ENCODE measurements at places on chromosomes 2 and 18.

DNA sequence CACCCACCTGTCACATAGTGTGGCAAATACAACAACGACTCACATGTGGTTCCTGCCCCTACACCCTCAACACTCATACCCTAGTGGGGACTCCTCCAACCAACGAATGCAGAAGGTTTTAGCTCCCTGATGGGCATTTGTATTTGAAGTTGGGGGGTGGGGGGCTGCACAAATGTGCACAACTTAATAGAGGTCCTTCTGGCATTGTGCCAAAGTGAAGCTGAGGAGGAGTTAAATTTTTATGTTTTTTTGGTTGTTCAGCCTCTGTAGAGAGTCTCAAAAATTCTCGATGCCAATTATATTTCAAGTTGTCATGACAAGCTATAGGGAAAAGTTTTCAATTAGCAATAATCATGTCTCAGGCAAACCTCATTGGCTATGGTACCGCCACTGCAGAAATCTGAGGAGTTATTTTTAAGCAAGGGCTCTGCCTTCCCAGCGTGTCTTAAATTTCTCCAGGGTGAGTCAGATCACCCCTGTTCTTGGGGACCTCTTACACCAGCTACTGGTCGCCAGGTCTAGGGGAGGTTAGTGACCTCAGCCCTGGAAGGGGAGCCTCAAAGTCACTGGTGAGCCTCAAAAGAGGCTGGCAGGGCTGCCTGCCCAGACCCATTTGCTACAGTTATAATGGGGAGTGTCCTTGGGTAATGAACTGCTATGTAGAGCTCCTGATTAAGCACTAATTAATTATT, 102.7 kb upstream of the TAF1B start:
- DNase-seq: no peak

- DNase-seq: no peak
Measured at GRCh38 chr18:48048251-48048650, 117.8 kb upstream of the SMAD2 start.

DNA sequence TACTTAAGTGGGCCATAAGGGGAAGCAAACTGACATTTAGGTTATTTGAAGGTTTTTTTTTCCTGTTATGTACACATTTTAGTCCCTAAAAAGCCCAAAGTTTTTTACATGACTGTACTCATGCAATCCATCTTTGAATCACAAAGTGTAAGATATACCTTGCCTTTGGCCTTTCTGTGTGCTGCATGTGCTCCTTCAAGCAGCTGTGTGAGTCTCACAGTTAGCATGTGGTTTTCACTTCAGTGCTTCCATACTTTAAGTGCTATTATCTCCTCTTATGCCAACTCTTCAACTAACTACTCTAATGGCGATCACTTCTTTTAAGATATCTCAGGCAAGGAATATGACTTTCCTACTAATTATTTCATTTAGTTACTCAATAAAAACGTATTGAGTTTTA, 597.1 kb upstream of the ACVR2A start:
- no peak for DNase-seq

DNA sequence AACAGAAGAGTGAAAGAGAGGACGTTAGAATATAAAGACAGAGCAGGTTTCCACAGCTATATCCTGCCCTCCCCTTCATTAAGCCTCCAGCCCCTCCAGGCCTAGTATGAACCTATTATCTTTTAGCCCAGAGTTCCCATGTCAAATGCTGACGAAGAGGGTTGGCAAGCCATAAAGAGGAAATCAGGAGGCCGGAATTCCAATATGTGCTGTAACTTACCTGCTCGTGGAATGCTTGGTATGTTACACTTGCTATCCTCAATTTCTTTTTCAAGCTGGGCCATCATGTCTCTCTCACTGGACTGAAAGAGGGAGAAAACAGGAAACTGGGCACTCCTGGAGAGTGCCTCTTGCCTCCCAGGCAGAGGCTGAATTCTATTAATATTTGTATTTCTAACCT, 264.1 kb downstream of the TRIB2 start:
- no peak for DNase-seq

DNA sequence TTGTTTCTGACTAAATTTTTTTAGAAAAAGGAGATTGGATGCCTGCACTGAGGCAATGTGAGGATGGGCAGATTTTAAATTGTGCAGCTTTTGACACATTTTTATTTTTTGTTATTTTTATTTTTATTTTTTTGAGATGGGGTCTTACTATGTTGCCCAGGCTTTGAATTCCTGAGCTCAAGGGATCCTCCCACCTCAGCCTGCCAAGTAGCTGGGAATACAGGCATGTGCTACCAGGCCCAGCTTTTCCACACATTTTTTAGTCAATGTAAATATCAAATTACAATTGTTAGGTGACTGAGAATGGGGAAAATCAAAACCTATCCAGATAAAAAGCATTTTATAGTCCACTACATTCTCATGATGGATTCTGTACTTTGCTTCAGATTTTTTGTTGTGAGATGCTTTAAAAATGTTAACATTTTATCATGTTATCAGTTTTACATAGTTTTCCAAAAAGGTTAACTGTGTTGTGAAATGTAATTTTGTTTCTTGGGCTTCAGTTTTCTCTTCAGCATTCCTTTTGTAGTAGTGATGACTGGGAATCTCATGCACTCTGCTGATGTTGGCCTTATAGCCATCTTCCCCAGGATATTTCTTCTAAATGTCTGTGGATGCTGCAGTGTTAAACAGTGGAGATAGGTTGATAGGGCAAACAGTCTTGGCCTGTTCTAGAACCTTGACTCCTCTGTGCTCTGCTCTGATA, 41.4 kb downstream of the PKP4 start:
- DNase-seq: no peak

GRCh38 chr18:8794156-8794933, 89.0 kb downstream of the MTCL1 start:
- DNase-seq: no peak

DNA sequence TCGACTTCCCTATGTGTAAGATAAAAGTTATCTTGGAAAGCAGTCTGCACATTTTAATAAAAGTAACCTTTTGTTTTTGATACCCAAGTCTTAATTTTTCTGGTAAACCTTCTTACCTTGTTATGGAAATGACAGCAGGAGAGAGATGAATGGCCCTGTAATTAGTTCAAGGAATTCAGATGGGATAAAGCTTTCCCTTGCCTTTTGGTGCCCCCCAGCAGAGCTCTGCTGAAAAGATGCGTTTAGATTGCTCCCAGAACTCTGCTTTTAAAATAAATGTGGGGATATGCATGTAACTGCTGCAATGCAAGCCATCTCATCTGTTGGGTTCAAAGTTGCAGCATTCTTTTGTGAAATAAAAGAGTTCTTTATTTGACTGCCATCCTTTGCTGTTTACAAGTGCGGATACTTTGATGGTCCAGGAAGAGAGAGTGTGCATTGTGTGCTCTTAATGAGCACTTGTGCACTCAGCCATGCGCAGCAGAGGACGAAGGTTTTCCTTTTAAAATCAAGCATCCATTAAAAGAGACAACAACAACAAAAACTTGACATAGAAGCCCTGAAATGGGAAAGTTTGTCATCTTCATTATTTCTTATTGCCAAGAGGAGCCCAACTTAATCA, 176.7 kb upstream of the ST6GAL2 start:
- DNase-seq: no peak

GRCh38 chr2:130372055-130372832, 16.4 kb downstream of the PTPN18 start:
- DNase-seq: peak; percentile 42

DNA sequence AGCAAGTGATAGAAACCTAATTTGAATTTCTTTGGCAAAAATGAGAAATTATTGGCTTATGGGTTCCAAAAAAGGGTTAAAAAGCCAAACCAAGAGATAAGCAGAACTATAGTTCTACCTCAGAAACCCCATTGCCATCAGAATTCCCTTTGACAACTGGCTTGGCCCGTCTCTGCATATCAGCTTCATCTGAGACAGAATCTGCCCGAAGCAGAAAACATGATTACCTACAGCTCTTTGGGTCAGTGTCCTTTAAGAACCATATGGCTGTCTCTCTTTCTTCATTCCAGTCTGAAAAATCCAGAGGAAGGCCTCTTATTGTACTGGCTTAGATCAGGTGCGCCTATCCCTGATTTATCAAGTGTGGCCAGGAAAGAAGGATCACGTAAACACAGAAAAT, 49.8 kb upstream of the AGPS start:
- no peak for DNase-seq

DNA sequence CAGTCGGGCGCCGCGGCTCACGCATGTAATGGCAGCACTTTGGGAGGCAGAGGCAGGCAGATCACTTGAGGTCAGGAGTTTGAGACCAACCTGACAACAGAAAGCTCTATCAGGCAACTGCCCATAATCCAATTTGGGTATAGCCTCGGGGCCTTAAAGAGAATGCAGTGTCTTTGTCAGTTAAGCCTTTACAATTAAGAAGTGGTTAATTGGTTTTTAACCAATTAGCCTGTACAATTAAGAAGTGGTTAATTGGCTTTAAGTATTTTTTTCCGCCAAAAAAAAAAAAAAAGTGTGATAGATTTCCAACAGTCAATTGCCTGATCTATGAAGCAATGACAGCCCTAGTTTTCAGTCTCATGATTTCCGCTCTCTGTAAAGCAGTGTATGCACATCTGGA, 74.6 kb upstream of the NARS1 start:
- no peak for DNase-seq

- DNase-seq: no peak
Measured at GRCh38 chr2:218214116-218214515, 2.9 kb upstream of the ARPC2 start.

GRCh38 chr2:132581991-132582738, 87.8 kb downstream of the LYPD1 start:
- DNase-seq: no peak

DNA sequence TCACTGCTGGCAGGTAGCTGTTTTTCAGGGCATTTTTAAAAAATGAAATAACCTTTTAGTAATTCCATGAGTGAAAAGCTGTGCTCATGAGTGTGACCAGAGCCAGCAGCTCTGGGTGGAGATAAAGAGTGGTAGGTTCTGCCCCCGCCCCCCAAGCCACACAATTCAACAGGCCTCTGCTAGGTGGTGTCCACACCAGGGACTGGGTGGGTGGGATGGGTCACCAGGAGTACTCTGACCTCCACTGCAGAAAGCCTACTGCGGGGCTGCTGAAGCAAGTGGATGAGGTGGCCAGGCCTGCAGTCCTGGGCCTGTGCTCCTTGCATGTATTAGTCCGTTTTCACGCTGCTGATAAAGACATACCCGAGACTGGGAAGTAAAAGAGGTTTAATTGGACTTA, 15.3 kb downstream of the PARD6G start:
- DNase-seq: no peak

- DNase-seq: no peak
Measured at GRCh38 chr2:157181234-157181633, 76.3 kb upstream of the GALNT5 start.

- no peak for DNase-seq
Measured at GRCh38 chr18:3083766-3084165, 70.8 kb upstream of the LPIN2 start.

DNA sequence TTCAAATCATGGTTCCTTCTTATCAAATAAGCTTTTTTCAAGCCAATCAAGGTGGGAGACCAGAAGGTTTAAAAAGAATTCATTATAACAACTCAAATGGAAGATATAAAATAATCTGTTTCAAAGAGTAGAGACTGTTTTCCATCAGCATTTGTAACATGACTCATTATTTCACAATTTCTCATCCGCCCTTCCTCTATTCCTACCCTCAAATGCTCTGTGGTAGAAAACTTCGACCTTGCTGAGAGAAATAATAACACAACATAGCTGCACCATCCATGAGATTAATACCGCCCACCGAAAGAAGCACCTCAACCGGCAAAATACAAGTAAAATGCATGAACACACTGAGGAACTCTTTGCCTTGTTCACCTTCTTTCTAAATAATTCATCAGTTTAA, 2039.2 kb upstream of the CELF4 start:
- no peak for DNase-seq

DNA sequence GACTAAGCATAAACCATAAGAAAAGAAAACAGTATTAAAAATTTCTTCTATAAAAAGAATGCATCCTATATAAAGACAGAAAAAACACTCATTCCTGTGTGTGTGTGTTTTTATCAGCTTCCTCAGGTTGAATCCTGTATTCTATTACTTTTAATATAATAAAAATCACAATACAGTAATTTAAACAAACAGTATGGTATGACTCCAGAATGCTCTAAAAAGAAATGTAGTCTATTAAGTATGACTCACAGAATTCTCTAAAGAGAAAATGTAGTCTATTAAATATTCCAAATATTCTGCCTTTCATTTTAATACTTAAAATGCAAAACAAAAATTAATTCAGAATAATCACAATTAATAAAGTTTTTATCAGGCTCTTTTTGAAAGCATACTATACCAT, 19.8 kb downstream of the CCDC88A start:
- DNase-seq: no peak

- no peak for DNase-seq
Measured at GRCh38 chr18:76426737-76427305, 68.2 kb downstream of the ZNF516 start.

GRCh38 chr2:39728941-39729351, 50.1 kb downstream of the THUMPD2 start:
- DNase-seq: no peak

DNA sequence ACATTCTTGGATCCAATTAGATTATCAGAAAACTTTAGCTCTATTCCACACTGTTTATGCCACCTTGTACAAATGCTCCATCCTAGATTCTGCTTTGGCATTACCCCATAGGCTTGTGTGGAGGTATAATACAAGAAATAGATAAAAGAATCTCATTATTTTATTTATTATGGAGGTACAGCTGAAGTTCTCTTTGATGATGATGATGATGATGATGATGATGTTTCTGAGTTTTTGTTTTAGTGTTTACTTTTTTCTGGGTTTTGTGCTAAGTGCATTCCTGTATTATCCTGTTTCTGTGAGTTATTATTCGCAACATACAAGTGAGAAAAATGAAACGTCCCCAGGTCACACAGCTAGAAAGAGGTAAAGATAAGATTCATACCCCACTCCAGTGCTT, 43.4 kb downstream of the ANXA4 start:
- no peak for DNase-seq

DNA sequence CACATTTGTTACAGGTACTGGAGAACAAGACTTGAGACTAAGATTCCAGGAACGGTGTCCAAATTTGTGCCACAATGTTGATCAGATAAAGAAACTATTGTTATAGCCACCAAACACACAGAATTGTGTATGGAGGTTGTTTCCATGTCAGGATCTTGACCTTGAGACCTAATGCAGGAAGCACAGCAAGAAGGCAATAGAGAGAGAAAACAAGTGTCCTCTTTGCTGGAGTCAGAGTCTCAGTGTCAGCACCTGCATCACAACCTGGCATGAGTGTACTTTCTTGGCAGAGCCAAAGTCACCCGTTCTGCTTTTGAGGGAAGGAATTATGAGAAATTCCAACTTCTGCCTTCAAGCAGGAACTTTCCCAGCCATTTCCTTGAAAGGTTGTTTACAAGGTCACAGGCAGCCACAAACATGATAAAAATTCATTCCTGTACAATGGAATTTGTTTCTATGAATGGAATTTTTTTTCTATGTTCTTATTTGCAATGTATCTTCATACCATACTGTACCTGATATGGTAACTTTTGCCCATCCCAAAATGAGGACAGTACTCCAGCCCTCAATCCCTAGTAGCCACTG, 118.4 kb downstream of the PKP4 start:
- no peak for DNase-seq
